NCI-H460 (cell line): ENCODE measurements at places on chromosomes 2 and 18. TPM values are rescaled to one million over a fixed set of nuclear protein-coding genes. Genes with fewer than 3 reads are reported as not detected.

GRCh38 chr2:85410584-85411404 lies 628 bp upstream of the CAPG start:
- no peak for DNase-seq

DNA sequence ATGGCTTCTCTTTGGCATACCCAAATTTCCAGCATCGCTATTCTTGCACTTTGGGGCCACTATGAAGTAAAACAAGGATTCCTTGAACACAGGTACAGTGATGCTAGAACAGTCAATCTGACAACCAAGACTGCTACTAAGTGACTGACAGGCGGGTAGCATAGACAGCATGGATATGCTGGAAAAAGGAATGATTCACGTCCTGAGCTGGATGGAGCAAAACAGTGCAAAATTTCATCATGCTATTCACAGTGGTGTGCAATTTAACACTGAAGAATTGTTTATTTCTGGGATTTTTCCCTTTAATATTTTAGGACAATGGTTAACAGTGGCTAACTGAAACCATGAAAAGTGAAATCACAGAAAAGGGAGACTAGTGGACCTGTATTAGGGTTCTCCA lies 1511.2 kb upstream of the ZEB2 start:
- peak; percentile 64 for DNase-seq

DNA sequence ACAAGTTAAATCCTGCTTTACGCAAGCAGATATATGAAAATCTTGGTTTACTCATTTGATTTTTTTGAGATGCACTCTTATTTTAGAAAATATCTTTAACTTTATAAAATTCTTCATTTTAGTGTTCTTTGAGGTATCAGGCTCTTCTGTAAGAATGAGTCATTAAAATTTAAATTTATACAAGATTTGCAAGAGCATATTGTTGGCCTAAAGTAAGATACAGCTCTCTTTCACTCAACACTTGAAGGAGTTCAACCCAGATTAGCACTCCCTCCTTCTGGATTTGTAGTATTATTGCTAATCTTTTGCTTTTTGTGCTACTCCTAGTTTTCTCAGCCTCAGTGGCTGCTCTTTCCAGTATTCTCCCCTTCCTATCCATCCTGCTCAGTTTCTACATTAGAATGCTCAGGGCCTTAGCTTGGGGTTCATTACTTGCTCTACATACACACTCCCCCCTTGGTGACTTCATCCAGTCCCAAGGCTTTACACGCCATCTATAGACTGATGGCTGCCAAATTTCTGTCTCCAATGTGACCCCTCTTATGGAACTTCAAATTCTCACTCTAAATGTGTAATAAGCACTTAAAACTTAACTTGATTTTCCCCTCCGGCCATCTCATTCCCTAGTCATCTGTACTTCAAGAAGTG lies 425.3 kb upstream of the FANCL start:
- no peak for DNase-seq

- peak; percentile 77 for DNase-seq
Measured at GRCh38 chr2:226583715-226584114, 215.9 kb downstream of the IRS1 start.

- no peak for DNase-seq
Measured at GRCh38 chr2:8517850-8518498, 163.9 kb upstream of the ID2 start.

Gene DAPL1
- not detected in 2 replicates for total RNA-seq

DNA sequence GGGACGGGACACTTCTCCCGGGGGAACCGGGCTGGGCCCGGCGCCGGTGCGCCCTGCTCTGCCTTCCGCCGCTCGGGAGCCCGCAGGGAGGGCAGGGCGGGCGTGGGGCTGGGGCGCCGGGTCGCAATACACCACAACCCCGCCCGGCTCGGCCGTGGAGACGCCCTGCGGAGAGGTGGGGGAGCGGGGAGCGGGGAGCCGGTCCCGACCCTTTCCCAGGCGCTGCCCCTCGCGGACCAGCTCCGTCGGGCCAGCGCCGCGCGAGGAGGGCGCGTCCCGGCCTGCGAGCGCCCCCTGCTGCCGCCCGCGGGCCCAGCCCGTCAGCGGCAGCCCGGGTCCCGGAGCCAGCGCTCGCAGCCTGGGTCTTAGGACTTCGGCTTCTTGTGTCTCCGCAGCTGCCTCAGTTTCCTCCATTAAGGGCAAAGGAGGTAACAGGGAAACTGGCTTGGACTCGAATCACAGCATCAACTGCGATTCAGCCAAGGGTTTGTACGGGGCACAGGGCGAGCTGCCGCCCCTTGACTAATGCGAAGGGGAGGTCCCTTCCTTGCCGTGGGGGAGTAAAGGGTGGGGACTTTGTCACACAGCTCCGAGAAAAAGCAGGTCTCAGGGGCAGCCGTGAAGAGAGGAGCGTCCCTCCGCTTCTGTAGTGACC lies 635 bp upstream of the ADRA2B start:
- peak; percentile 25 for DNase-seq

Gene IER3IP1
- 31.2 and 31.7 TPM in 2 replicates for total RNA-seq

GRCh38 chr2:119366161-119366648 lies 429 bp downstream of the C2orf76 start:
- no peak for DNase-seq

DNA sequence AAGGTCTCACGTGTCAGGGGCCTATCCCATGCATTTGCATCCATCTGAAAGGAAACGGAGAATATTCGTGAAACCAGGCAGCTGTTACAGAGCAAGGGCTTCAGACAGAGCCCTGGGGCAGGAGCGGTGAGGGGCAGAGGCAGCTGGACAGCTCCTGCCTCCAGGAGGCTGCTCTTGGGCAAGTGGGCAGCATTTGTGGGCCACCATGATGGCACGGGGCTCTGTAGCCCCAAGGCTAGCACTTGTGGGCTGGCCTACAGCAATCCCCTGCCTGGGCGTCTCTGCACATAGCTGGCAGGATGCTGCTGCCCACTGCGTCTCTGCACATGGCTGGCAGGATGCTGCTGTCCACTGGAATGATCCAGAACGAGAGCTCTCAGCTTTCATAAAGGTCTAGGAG lies 52.8 kb upstream of the PTMA start:
- DNase-seq, result no peak

DNA sequence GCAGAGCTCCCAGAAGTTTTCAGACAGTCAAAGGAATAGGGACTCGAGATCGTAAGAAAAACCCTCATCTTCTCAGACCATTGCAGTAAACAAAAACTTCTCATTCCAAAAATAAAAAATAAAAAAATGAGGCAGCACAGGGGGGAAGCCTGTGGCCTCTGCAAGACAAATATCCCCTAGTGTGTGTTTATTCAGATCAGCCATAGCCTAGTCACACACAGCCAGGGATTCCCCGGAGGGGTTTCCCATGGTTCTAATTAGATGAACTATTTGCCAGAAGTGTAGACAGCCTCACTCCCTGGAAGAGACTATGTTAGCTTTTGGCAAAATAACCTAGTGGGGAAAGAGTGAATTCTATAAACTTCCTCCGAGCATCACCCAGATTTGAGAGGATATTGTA lies 122.9 kb upstream of the KLF7 start:
- no peak for DNase-seq

DNA sequence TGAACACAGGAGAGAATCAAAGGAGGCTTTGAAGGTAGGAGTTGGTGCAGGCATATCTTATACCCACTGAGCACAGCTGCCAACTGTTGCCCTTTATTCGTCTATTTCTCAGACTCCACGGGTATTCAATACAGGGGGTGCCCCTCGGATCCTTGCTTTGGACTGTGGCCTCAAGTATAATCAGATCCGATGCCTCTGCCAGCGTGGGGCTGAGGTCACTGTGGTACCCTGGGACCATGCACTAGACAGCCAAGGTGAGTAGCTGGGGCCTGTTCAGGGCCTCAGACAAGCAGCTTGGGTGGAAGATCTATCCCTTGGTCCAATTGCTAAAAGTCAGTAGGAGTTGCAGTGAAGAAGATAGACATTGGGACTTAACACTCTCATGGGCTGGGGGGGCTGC lies 5.2 kb downstream of the CAD start:
- DNase-seq, result no peak

DNA sequence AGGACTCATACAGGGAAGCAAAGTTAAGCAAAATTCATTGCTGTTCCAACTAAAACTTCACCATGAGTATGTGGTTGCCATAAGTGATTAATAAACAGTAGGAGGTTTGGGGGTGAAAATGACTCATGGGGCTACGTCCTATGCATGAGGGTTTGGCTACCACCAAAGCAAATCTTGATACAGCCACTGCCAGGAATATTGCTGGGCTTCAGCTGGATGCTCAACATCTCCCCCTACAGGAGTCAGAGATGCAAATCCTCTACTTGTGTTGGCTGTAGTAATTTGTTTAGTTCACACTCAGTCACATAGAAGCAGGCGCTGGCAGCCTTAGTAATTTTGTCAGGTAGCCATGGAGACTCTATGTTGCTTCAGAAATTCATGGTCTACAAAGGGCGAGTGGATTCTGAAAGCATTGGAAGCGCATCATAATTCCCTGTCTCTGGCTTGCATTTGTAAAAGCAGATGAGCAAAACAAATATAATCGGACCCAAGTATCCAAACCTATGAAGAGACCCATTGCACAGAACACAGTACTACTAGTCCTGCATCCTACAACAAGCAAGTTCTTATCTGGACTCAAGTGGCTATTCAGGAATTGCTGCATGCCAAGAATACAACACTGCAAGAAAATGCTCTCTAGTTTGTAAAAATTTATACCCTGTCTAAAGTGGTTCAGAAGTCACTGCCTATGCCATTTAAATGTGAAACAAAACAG lies 76.0 kb downstream of the CD28 start:
- peak; percentile 71 for DNase-seq

GRCh38 chr2:216023055-216023648 lies 9.8 kb upstream of the MREG start:
- DNase-seq, result peak; percentile 49

GRCh38 chr2:18648161-18648560 lies 58.8 kb upstream of the NT5C1B start:
- no peak for DNase-seq

Gene ADRA2B
- not detected in 2 replicates for total RNA-seq

DNA sequence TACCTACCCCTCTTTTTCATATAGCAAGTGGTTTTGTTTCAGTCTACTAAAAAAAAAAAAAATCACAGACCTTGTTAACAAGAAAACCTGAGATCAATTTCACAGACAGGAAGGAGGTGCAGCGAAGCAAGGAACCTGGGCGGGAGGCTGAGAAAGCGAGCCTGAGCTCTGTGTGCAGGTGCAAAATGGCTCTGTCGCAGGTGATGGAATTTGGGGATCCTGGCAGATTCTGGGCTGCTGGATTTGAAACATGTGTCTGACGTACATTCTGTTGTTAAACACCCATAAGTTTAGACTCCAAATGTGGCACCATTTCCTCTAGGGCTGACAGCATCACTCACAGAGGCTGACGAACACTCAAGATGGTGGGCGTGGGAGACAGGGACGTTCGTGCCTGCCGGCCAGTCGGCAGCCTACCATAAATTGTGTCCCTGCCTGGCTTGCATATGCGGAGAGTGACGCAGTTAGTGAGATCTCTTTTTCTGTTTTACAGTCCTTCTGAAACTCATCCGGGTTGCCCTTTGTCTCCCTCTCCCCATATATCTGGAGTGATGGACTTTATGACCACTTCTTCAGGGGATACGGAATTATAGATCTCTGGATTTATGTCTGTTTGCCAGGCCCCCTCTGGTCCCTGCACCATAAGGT lies 8.8 kb upstream of the DDX1 start:
- no peak for DNase-seq

DNA sequence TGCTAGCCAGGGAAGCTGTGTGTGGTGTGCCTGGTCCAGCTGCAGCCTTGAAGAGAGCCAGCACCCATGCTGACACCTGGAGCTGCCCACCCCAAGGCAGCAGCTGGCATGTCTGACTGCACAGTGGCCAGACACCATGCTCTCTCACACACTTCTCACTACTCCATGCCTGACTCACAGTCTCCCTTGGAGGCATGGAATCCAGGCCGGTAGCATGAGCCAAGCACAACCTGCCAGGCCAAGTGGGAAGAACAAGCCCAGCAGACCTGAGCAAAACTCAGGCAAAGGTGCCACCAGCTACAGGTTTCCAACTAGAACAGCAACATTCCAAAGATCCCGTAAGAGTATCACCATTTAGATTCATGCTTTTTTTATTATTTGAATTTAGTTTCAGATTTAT lies 625.3 kb upstream of the LRRTM4 start:
- no peak for DNase-seq

DNA sequence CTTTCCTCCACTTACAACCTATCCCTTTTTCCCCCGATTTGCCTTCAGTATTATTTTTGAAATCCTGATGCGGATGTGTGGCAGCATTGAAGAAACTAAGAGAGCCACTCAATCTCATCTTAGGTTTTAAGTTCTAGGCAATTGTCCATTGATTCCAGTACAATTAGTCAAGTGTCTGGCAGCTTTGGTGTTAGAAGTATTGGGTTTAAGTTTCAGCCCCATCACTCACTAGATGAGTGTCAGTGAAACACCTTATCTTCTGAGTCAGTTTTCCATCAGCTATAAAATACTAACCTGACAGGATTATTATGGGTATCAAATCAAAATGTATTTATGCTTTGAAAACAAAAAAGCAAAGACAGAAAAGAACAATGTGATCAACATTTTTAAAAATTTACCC lies 16.8 kb upstream of the CUL3 start:
- no peak for DNase-seq

Gene ONECUT2
- total RNA-seq, result 0.17 and 0.22 TPM in 2 replicates

Gene TMEM200C
- 1.9 and 3.8 TPM in 2 replicates for total RNA-seq

Gene FER1L5
- not detected in 2 replicates for total RNA-seq

Gene MCM6
- total RNA-seq, result 15.0 and 20.9 TPM in 2 replicates

- DNase-seq, result peak; percentile 67
Measured at GRCh38 chr2:72887032-72887739, at the start of gene SPR. Gene SPR, plus strand, starts transcription at chr2:72887408. Its CDS starts 25 bp downstream, at chr2:72887433.

GRCh38 chr2:20620271-20620681 lies 30.6 kb downstream of the HS1BP3 start:
- DNase-seq, result no peak

- DNase-seq, result no peak
Measured at GRCh38 chr2:134461511-134461910, 207.6 kb downstream of the MGAT5 start.

- no peak for DNase-seq
Measured at GRCh38 chr2:51322613-51323012, 290.7 kb upstream of the NRXN1 start.

GRCh38 chr2:10258326-10258725 lies 44.4 kb upstream of the HPCAL1 start:
- DNase-seq, result no peak

Gene MEMO1
- 56.5 and 59.2 TPM in 2 replicates for total RNA-seq

Gene G6PC2
- not detected in 2 replicates for total RNA-seq

GRCh38 chr2:15737314-15738224 lies 145.9 kb downstream of the DDX1 start:
- DNase-seq, result no peak

Gene SLC14A1
- not detected in 2 replicates for total RNA-seq

Gene EDAR
- total RNA-seq, result not detected in 2 replicates

Gene FBXO41
- 0.66 and 1.4 TPM in 2 replicates for total RNA-seq

GRCh38 chr18:47968006-47968676 lies 37.7 kb upstream of the SMAD2 start:
- DNase-seq, result peak; percentile 68

DNA sequence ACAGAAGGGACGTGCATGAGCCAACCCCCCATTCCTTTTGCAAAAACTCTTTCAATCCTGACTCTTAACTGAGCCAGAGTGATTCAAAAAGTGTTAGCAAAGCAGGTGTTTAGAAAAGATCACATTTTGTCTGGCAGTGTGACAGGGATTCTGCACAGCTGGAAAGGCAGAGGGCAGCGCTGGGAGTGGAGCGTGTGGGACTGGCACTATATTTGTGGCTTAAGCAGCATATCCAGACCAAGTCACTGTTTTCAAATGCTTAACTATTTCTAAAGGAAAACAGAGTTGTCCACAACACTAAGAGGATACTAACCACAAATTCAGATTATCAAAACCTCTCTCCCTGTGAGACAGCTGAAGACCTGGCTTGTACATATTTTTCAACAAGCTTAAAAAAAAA lies 19.0 kb downstream of the CABYR start:
- DNase-seq, result no peak
